SJSA1 (cell line): ENCODE measurements at places on chromosomes 13 and 19. TPM values are rescaled to one million over a fixed set of nuclear protein-coding genes. Genes with fewer than 3 reads are reported as not detected.

The GPATCH1 gene
- total RNA-seq, result 12.1 and 18.3 TPM in 2 replicates

The KLK15 gene
- not detected in 2 replicates for total RNA-seq

DNA sequence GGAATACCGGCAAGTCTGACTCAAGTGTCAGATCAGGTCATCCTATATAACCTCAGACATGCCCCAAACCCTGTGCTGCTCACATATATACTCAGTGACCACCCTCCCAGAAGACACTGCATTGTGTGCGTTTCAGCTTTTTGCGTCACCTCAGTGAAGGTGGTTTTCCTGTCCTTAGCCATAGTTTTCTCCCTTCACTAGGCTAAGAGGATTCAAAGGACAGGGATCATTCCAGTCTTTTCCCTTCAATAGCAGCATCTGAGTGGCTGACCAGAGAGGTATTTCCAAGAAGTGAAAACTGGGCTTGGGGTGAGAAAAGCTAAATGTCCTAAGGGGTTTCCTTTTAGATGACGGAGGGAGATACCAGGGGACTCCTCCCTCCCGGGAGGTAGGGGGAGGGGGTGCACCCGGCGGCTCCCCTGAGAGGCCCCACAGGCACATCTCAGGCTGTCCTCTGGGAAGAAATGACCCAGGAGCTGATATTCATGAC lies 12.7 kb upstream of the OR10H1 start:
- H3K4me3 ChIP-seq, result no peak overlapping the region
- H3K36me3 ChIP-seq, result no peaks in the 10 kb centered on the region
- no peak overlapping the region for H3K27ac ChIP-seq

GRCh38 chr13:27783111-27783510 lies 9.2 kb upstream of the GSX1 start:
- H3K27ac ChIP-seq, result no peak overlapping the region
- H3K27me3 ChIP-seq, result peaks cover 6% of the 10 kb centered on the region
- no peaks in the 10 kb centered on the region for H3K36me3 ChIP-seq
- DNase-seq, result no peak
- no peaks in the 10 kb centered on the region for H3K4me1 ChIP-seq
- no peak overlapping the region for H3K4me3 ChIP-seq

The SERP2 gene
- not detected in 2 replicates for total RNA-seq

The PSPN gene
- 1.2 and 1.3 TPM in 2 replicates for total RNA-seq

- H3K4me3 ChIP-seq, result no peak overlapping the region
- no peak overlapping the region for H3K27ac ChIP-seq
- no peaks in the 10 kb centered on the region for H3K36me3 ChIP-seq
- peaks cover 14% of the 10 kb centered on the region; the same call in 1 of the 2 replicates for H3K27me3 ChIP-seq
Observed at GRCh38 chr19:51294211-51294976, 17.1 kb upstream of the IGLON5 start.

GRCh38 chr13:26500618-26501320 lies 56.7 kb upstream of the WASF3 start:
- no peak for DNase-seq
- H3K36me3 ChIP-seq, result no peaks in the 10 kb centered on the region
- H3K27me3 ChIP-seq, result no peaks in the 10 kb centered on the region
- H3K4me3 ChIP-seq, result no peak overlapping the region
- H3K4me1 ChIP-seq, result no peaks in the 10 kb centered on the region

GRCh38 chr13:113666951-113667701 lies at the start of gene GRK1:
Gene GRK1 (plus strand): TSS chr13:113667219. CDS start chr13:113667387, 168 bp downstream.
- H3K4me1 ChIP-seq, result peaks cover 7% of the 10 kb centered on the region
- H3K27ac ChIP-seq, result no peak within 1 kb of the TSS
- DNase-seq, result peak; percentile 68
- H3K36me3 ChIP-seq, result no peaks in the 10 kb centered on the region; the same call in 1 of the 2 replicates
- no peak within 1 kb of the TSS for H3K4me3 ChIP-seq
- H3K27me3 ChIP-seq, result no peaks in the 10 kb centered on the region; the same call in 1 of the 2 replicates

GRCh38 chr19:13241231-13242104 lies 91.3 kb downstream of the IER2 start:
- H3K4me1 ChIP-seq, result no peaks in the 10 kb centered on the region
- H3K27ac ChIP-seq, result no peak overlapping the region

DNA sequence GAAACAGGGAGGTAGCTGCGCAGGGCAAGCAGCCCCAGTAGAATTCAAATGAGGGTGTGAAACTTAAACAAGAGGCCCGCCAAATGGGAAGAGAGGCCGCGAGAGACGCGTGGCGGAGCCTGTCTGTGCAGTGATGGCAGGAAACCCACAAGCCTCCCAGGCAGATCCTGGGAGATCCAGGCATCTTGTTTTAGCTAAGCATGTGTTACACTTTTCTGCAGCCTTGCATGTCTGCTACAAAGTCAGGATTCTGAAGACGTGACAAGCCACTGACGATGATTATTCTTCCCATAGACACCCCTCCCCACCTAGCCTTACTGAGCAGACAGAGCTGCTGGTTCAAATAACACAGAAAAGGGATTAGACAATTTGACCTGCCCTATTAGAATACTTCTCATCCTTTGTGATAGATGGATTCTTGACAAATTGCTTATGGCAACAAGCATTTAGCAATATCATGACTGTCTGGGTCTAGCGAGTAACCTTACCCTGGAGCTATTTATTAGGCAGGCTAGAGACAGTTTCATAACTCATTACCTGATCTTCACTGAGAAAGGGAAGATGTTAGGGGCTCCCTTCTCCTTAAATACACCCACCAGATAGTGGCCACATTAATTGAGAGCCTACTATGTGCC lies 185.2 kb upstream of the IRS2 start:
- peak; percentile 56 for DNase-seq
- H3K4me1 ChIP-seq, result no peaks in the 10 kb centered on the region
- no peak overlapping the region for H3K4me3 ChIP-seq

DNA sequence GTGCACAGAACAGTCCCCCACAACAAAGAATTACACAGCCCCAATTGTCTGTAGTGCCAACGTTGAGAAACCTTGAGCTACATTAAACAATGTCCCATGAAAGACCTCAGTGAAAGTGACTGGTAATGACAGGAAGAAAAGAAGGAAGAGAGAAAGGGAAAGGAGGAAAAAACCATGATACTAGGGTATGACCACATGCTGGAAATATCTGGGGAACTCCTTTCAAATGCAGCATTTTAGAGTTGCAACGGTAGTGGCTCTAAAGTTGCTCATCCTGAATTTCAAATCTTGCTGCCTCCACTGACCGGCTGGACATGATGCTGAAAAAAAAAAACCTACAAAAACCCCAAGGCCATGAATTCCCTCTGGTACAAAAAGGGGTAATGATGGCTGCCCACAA lies 26.5 kb downstream of the FPR3 start:
- no peaks in the 10 kb centered on the region for H3K4me1 ChIP-seq
- no peak overlapping the region for H3K27ac ChIP-seq
- no peak overlapping the region for H3K4me3 ChIP-seq
- DNase-seq, result no peak
- no peaks in the 10 kb centered on the region for H3K36me3 ChIP-seq

The KLK4 gene
- total RNA-seq, result not detected in 2 replicates

The ITGBL1 gene
- 63.3 and 100 TPM in 2 replicates for total RNA-seq

GRCh38 chr19:10651851-10652250 lies 2.3 kb upstream of the ILF3 start:
- H3K4me3 ChIP-seq, result no peak overlapping the region
- H3K27ac ChIP-seq, result no peak overlapping the region
- peaks cover 14% of the 10 kb centered on the region for H3K4me1 ChIP-seq
- peaks cover 37% of the 10 kb centered on the region for H3K36me3 ChIP-seq
- H3K27me3 ChIP-seq, result no peaks in the 10 kb centered on the region
- DNase-seq, result no peak

GRCh38 chr19:33005440-33005839 lies 33.4 kb downstream of the FAAP24 start:
- H3K36me3 ChIP-seq, result peaks cover 13% of the 10 kb centered on the region
- no peak overlapping the region for H3K27ac ChIP-seq
- no peaks in the 10 kb centered on the region for H3K4me1 ChIP-seq
- no peak for DNase-seq
- no peaks in the 10 kb centered on the region for H3K27me3 ChIP-seq

The DNM2 gene
- 57.8 and 58.4 TPM in 2 replicates for total RNA-seq

DNA sequence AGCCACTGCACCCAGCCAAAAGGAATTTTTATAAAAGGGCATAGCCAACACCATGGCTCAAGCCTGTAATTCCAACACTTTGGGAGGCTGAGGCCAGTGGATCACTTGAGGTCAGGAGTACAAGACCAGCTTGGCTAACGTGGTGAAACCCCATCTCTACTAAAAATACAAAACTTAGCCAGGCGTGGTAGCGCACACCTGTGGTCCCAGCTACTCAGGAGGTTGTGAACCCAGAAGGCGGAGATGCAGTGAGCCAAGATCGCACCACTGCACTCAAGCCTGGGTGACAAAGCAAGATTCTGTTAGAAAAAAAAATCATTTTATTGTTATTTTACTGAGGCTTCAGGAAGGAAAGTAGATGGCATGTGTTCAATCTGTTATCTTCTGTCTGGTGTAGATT lies 31.3 kb upstream of the FOXO1 start:
- no peak overlapping the region for H3K4me3 ChIP-seq
- no peaks in the 10 kb centered on the region for H3K4me1 ChIP-seq
- no peaks in the 10 kb centered on the region for H3K36me3 ChIP-seq
- DNase-seq, result no peak

The ACER1 gene
- total RNA-seq, result not detected in 2 replicates

The CEACAM3 gene
- not detected in 2 replicates for total RNA-seq

GRCh38 chr13:59715611-59716010 lies 448.1 kb downstream of the DIAPH3 start:
- DNase-seq, result no peak
- no peak overlapping the region for H3K27ac ChIP-seq
- H3K27me3 ChIP-seq, result no peaks in the 10 kb centered on the region
- H3K4me1 ChIP-seq, result no peaks in the 10 kb centered on the region; the same call in 1 of the 2 replicates

The MCF2L gene
- total RNA-seq, result 9.4 and 14.6 TPM in 2 replicates

- H3K27me3 ChIP-seq, result no peaks in the 10 kb centered on the region
- H3K4me1 ChIP-seq, result peaks cover 23% of the 10 kb centered on the region
- no peak overlapping the region for H3K4me3 ChIP-seq
- H3K36me3 ChIP-seq, result no peaks in the 10 kb centered on the region
- peak overlapping the region; percentile 69 for H3K27ac ChIP-seq
Observed at GRCh38 chr13:23619068-23619855, 49.0 kb downstream of the TNFRSF19 start.

DNA sequence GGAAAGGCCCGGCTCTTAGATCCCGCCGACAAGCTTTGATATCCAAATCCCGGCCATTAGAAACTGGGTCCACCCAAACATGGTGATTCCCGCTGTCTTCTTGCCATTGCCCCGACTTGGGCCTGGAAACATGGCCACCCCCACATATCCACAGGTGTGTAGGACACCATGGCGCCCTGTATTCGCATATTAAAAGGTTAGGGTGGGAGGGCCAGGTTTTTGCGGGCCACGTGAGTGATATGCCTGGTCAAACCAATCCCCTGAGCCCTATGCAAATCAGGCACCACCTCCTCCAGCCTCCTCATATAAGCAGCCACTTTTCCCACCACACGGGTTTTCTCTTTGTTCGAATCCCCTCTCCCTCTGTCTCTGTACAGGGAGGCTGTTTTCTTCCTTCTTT lies 766.4 kb downstream of the UQCRFS1 start:
- no peaks in the 10 kb centered on the region for H3K36me3 ChIP-seq
- no peak overlapping the region for H3K4me3 ChIP-seq
- no peak for DNase-seq

The MPV17L2 gene
- 42.3 and 52.0 TPM in 2 replicates for total RNA-seq

The DACT3 gene
- 2.4 and 4.4 TPM in 2 replicates for total RNA-seq

DNA sequence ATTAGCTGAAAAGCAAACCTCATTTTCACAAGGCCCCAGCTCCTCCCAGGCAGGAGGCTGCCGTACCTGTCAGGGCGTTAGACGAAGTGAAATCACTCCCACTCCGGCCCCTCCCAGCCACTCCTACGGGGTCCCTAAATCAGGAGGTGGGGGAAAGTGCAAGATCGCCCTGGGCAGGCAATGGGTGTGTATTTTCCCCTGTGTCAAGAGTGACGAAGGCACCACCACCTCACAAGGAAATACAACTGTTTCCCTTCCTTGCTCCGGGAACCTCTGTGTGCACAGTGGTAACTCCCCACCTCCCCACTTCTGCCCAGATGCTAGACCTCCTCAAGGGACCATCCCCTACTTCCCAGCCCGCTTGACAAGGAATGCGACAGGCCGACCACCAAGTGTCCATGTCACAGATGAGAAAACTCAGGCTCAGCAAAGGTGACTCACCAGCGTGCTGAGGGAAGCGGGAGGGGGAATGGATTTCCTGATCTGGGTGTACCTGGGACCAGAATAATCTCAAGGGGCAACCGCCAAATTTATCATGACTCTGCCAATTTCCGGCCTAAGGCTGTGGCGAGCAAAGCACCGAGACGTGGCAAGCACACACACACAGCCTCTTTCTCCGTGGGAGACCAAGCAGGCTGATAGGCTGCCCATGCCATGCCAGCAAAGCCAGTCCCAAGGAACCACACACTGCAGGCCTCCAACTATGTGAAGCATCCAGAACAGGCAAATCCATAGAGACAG lies 7.3 kb downstream of the PPP6R1 start:
- H3K4me3 ChIP-seq, result no peak overlapping the region
- H3K36me3 ChIP-seq, result peaks cover 37% of the 10 kb centered on the region
- no peak for DNase-seq
- H3K27me3 ChIP-seq, result no peaks in the 10 kb centered on the region
- H3K4me1 ChIP-seq, result no peaks in the 10 kb centered on the region; the same call in 1 of the 2 replicates

DNA sequence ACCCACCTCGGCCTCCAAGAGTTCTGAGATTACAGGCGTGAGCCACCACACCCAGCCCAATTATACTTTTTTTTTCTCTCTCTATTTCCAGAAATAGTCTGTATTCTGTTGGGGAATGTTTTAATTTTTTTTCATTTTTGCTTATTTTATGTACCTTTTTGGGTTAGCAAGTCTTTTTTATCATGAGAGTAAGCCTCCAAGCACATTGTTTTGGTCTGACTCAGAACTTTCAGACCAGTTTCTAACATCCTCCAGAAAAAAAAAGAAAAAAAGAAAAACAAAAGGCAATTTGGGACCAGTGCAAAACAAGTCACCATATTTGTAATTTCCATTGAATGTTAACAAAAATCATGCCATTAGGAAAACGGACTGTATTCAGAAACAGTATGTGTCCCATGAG lies 1465.5 kb downstream of the SLITRK5 start:
- no peak overlapping the region for H3K4me3 ChIP-seq
- DNase-seq, result no peak
- no peaks in the 10 kb centered on the region for H3K36me3 ChIP-seq

The DHDH gene
- 0.16 and 1.7 TPM in 2 replicates for total RNA-seq

DNA sequence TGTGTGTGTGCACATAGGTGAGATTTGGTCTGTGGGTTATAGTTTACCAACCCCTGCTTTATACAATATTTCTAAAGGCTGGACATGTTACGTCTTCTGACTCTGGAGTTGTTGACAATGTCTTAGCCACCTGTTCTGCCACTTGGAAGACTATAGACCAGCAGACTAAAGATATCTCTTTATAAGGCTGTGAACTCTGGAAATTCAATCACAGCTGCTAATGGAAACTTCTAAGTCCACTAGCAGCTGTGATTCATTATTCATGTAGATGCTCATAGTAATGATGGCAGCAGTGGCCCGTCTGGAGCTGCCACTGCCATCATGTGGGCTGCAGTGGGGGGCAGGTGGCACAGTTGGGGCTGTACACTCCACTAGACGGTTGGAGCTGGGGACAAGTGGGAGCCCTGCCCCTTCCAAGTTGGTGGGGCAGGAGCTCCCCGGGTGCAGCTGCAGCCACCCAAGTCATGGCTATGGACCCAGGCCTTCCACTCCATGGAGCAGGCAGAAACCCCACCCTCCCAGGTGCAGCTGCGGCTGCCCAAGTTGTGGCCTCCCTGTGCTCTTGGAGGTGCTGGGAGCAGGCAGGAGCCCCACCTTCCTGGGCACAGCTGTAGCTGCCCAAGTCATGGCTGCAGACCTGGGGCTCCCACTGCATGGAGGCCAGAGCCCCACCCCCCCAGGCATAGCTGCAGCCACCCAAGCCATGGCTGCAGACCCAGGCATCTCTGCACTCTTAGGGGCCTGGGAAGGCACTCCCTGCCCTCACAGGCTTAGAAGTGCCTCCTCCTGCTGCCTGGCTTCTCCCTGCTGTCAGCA lies 8.8 kb downstream of the IGFL4 start:
- H3K27me3 ChIP-seq, result no peaks in the 10 kb centered on the region
- no peaks in the 10 kb centered on the region for H3K36me3 ChIP-seq
- no peak for DNase-seq

The ERICH6B gene
- not detected in 2 replicates for total RNA-seq
